Caki2 (cell line): ENCODE measurements at places on chromosomes 6 and 20. TPM values are rescaled to one million over a fixed set of nuclear protein-coding genes. Genes with fewer than 3 reads are reported as not detected.

Gene SS18L1
- 7.1 and 8.2 TPM in 2 replicates for total RNA-seq

Gene WDR46
- total RNA-seq = 92.5 and 98.2 TPM in 2 replicates

Gene ECT2L
- total RNA-seq = not detected in 2 replicates

Gene PSMF1
- total RNA-seq = 58.2 and 79.3 TPM in 2 replicates

Gene NMBR
- total RNA-seq = not detected in 2 replicates

Gene C6orf47
- 12.4 and 21.5 TPM in 2 replicates for total RNA-seq

Gene OPRM1
- total RNA-seq = not detected in 2 replicates

Gene COL12A1
- total RNA-seq = 6.2 and 6.7 TPM in 2 replicates

Gene JPH2
- 0.57 TPM in 1 of 2 replicates, not detected in the other for total RNA-seq

Gene NR2E1
- total RNA-seq = not detected in 2 replicates

DNA sequence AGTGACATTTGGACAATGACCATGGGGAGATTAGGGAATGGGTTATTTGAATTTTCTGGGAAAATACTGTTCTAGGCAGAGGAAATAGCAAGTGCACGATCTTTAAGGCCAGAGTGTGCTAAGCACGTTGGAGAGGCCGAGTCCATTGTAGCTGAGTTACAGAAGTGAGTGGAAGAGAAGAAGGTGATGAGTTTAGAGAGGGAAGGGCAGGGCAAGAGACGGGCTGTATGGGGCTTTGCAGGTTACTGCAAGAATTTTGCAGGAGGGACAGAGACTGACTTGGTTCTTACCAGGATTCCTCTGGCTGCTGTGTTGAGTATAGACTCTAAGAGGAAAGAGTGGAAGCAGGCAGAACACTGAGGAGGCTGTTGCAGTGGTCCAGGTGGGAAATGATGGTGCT lies 1.1 kb upstream of the NCOA3 start:
- DNase-seq = peak; percentile 43

DNA sequence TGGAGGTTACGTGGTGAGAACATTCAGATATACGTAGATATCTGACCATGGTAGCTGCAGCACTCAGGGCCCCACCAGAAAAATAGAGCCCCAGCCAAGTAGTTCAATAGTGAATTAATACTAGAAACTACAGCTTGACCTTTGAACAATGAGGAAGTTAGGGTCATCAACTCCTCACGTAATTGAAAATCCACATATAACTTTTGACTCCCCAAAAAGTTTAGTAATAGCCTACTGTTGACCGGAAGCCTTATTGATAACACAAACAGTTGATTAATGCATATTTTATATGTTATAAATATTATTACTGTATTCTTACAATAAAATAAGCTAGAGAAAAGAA lies 117.9 kb downstream of the SNX5 start:
- DNase-seq = no peak

- DNase-seq = peak; percentile 96
Measured at GRCh38 chr20:51703400-51704287, 64.5 kb downstream of the ATP9A start.

DNA sequence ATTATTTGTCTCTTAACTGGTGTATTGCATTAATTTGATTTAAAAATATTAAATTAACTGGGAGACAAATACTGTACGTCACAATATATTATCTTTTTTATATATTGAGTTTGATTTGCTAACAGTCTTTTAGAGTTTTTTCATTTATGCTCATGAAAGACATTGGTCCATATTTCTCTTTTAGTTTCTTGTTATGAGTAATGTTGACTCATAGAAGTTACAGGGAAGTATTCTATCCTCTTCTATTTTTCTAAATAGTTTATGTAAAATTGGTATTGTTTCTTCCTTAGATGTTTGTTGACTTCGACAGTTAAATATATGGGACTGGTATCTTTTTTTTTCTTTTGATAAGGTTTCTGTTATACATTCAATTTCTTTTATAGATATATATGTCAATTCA lies 1115.6 kb upstream of the CITED2 start:
- DNase-seq = no peak

DNA sequence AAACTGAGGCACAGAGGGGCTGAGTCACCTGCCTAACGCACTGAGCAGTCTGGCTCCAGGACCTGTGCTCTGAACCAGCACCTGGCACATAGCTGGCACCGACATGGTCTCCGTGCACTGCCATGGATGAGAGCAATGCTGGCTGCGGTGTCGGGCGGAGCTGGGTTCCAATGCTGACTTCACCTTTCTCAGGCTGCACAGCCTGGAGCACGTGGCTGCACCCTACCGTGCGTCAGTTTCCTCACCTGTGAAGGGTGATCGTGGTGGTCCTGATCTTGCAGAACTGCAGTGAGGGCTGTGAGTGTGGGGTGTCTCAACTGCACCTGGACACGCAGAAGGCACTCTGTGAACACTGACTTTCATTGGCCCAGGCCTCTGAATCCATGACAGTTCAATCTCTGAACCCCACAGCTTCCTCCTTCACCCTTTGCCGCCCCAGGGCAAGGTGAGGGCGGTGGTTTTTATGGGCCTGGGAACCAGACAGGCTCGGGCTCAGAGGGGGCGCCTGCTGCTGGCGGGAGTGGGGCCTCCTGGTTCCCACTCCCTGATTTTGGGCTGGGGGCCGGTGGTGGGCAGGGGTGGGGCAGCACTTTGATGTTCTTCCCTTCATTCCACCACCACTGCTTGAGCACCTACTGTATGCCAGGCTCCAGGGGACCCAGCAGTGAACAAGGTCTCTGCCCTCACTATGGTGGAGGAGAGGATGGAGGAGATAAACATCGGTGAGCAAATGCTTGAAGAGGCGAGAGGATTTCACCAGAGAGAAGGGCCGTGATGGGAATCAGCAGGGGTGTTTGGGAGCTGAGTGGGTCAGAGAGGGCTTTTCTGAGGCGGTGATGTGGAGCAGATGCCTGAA lies 102.9 kb downstream of the CEBPB start:
- DNase-seq = no peak

DNA sequence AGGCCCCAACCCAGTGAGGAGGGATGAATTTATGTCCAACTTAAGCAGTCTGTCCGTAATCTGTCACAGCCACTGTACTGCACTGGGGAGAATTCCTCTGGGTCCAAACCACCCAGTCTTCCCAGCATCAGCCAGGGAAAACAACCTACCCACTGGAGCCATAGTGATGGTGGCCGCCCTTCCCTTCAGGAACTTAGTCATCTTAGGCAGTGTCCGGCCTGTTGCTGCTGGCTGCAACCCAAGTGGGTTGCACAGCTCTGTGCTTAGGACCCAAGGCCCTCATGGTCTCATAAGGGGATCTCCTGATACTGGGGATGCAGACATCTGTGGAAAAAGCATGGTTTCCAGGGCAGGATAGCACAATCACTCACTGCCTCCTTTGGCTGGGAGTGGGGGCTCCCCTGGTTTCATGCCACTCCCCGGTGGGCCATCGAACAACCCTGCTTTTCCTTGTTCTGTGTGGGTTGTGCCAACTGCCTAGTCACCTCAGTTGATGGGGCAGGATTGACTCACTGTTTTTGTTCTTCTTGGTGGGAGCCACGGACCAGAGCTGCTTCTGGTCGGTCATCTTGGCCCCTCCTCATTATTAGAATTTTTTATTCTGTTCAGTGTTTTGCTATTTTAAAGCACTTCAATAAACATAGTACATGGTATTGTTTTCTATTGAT lies 591.9 kb downstream of the DOK5 start:
- no peak for DNase-seq

- no peak for DNase-seq
Measured at GRCh38 chr6:48919555-48919954, 543.5 kb downstream of the MMUT start.

- no peak for DNase-seq
Measured at GRCh38 chr6:90004511-90004910, 110.2 kb downstream of the GJA10 start.

GRCh38 chr6:37511910-37512399 lies 12.3 kb upstream of the CCDC167 start:
- no peak for DNase-seq

GRCh38 chr6:157984686-157985225 lies 3.1 kb downstream of the SYNJ2 start:
- no peak for DNase-seq

DNA sequence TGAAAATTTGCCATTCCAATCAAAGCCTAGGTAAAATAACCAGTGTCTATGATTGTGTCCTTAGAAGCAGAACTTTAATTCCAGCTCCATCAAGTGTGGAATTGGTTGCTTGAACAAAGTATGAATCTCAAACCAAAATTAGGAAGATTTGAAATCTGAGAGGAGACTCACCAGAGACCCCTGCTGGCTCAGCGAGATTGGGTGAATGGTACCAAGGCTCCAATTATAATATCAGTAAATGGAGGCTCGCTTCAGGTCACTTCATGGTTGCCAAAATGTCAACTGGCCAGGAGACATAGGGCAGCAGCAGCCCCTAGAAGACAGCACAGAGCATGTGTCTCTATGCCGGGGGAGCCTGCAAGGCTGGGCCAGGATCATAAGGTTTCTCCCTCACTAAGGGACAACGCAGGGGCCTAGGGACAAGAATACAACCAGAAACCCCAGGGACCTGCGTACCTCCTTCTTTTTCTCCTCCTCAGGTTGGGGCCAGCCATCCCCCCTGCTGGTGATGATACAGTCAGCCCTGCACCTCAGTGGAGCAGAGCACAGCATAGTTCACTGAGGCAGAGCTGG lies 14.0 kb downstream of the RBL1 start:
- DNase-seq = no peak

DNA sequence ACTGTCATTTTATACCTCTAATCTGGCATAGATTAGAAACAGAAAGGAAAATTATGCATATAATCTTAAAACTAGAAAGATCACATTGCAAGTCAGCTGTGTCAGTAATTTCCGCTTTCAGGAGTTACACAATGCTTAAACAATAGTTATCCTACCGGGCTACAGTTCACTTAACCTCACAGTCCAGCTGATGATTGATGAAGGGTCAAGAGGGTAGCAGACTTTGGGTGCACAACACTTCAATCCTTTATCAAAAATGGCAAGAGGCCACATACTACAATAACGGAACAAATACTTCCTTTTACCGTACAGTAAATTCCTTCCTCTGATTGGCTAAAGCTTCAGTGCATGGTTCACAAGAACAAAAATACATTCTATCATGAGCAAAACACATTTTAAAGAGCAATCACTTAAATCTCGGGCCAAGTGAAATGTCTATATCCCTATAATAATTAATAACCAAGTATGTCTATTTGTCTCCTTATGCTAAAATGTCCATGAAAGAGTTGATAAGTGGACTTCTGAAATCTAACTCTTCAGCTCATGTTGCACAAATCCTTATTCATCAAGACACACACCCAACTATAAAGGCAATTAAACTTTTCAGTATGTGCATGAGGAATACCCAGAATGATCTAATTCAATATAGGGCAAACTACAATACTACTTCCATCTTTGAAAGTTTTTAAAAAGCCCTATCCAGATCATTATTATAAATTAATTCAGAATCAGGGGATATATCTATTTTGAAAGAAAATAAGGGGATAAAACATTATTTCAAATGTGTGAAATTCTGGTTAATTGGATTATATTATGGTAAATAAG lies 76.8 kb downstream of the HIVEP2 start:
- DNase-seq = peak; percentile 68

DNA sequence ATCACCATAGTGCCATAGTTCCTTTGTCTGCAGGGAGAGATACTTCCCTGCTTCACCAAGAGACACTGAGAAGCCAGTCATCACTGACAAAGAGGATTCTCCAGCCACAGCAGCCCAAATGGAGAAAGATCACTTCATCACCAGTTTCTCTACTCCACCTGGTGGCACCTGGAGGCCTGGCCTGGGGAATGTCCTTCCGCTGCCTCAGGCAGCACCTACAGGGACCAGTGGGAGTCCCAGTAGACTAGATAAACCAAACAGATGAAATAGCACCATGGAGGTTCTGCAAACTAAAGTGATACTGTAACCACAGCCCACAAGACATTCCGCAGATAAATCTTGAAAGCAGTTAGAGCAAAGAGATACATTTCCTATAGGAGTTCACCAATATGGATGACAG lies 266.5 kb downstream of the C6orf118 start:
- DNase-seq = no peak

- no peak for DNase-seq
Measured at GRCh38 chr6:48377115-48377514, 266.1 kb upstream of the PTCHD4 start.

DNA sequence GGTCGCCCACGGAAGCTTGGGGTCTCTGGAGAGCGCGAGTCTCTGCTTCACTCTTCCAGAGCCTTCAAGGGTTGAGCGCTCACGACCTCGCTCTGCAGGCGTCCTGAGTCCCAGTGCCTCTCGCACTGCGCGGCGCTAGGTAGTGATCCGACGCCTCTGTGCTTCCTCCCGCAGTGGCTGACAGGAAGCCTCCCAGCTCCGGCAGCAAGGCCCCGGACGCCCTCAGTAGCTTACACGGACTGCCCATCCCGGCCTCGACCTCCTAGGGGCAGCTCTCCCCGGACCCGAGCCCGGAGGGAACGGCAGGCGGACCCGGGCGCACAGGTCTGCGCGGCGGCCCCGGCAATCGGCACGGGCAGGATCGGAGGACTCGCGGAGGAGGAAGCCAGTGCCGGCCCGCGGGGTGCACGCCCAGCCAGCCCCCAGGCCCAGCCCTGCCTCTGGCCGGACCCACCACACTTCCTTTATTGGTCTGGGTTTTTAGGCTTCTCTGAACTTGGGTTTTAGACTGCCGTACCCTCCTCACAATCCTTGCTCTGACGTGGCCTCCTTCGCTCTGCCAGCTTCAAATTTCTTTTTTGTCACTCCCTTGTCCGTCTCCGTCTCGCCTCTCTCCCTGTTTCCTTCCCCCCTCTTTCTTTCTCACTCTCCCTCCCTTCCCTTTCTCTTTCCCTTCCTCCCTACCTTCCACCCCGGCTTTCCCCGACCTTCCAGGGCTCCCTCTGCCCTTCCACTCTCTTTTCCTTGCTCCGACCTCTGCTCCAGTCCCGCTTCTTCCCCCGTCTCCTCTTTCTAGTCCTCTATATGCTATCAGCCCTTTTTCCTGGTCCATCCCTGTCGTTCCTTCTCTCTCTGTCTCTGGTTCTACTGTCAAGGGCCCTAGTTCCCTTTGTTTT lies 9.1 kb downstream of the PAX1 start:
- DNase-seq = no peak

GRCh38 chr20:41076776-41077175 lies 48.2 kb downstream of the TOP1 start:
- DNase-seq = no peak

GRCh38 chr20:62617711-62618483 lies 24.4 kb upstream of the SLCO4A1 start:
- peak; percentile 75 for DNase-seq

GRCh38 chr6:68635706-68636513 lies 828 bp downstream of the ADGRB3 start:
- peak; percentile 55 for DNase-seq

DNA sequence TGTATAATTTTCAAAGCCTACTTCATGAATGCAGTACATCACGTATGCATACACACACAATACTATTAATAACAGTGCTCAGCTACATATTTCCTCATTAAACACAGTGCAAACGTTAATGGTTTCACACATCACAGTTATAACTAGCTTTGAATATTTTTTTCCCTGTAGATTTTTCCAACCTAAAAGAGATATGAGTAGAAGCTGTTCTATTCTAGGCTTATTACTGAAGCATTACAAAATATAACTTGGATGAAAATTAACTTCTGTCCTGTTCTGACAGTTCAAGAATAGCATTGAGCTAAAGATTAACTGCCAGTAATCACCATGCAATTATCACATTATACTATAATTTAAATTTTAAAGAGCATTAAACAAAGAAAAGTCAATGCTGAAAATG lies 6.2 kb downstream of the LMBRD1 start:
- no peak for DNase-seq
